ENCODE measurements at places on chromosomes 7 and 10.

DNA sequence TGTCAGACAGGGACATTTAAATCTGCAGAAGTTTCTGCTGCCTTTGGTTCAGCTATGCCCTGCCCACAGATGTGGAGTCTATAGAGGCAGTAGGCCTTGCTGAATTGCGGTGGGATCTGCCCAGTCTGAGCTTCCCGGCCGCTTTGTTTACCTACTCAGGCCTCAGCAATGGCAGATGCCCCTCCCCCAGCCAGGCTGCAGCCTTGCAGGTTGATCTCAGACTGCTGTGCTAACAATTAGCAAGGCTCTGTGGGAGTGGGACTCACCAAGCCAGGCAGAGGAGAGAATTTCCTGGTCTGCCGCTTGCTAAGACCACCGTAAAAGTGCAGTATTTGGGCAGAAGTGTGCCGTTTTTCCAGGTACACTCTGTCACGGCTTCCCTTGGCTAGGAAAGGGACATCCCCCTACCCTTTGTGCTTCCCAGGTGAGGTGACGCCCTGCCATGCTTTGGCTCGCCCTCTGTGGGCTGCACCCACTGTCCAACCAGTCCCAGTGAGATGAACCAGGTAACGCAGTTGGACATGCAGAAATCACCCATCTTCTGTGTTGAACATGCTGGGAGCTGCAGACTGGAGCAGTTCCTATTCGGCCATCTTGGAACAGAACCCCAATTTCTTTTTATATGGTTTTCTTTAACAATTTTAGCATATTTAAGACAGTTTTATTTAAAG lies 28.4 kb upstream of the VWDE start:
- DNase-seq, result no peak

DNA sequence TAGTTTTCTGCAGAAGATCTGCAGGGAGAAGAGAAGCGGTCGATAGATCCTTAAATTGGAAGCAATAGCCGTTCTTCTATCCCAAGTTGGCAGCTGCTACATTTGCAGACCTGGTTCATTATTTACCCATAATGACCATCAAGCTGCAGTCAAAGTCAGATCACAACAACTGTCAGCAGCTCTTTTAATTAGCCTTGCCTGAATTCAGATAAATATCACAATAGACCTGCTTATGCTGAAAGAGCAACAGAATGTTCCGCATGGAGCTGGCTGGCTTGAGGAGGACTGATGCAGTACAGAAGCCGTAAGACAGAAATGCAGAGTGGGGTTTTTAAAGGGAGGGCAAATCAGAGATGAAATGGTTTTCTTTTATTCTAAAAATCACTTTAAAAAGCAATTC lies 109.4 kb downstream of the HIBADH start:
- DNase-seq, result no peak

DNA sequence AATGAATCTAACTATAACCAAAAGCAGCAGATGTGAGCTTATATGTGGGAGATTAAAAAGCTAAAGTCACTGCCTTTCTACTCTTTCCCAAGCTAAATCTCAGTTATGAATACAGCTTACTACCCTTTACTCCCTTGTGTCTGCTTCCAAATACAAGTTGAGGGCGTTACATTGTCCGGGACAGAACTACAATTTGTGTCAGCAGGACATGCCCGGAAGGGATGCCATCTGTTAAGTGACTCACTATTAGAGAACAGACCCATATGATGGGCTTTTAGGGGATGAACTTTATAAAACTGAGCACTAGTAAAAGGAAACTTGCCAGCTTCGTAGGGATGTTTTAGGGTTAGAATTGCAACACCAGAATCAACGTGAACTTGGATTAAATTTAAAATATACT lies 299.7 kb upstream of the CSTF2T start:
- no peak for DNase-seq

- DNase-seq, result no peak
Measured at GRCh38 chr10:32002531-32002930, 53.7 kb downstream of the KIF5B start.

DNA sequence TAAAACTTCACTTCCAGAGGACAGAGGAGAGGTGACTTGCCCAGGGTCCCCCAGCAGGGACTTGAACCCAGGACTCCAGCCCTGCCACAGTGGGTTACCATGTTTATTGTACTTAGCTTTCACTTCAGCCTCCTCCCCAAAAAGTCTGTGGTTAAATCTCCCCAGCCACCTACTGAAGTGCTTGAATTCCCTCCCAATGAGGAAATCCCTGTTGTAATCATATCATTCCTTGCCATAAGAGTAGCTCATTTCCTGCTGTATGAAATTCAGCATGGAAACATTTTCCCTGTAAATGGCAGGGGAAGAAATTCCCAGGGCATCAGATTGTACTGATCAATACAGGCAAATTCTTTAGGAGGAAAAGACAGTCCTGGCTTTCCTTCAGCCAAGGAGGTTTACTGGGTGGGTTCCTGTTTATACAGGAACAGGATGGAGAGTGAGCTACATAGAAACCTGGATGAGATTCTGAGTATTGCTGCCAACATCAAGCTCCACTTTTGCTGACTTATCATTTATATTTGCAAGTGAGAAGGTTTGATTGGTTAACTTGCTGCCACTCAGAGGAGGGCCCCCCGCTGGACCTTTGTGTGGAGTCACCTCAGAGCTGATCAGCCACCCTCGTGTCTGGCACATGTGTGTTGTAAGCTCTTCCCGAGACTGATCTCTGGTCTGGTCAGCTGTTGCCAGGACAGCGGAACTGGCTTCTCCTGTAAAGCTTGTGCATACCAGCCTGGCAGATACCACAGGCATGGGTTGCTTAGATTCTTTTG lies 16.4 kb upstream of the PDZD8 start:
- DNase-seq, result no peak

- DNase-seq, result no peak
Measured at GRCh38 chr10:13102002-13102794, 2.2 kb downstream of the OPTN start.
